ENCODE measurements at places on chromosomes 1 and 21.

DNA sequence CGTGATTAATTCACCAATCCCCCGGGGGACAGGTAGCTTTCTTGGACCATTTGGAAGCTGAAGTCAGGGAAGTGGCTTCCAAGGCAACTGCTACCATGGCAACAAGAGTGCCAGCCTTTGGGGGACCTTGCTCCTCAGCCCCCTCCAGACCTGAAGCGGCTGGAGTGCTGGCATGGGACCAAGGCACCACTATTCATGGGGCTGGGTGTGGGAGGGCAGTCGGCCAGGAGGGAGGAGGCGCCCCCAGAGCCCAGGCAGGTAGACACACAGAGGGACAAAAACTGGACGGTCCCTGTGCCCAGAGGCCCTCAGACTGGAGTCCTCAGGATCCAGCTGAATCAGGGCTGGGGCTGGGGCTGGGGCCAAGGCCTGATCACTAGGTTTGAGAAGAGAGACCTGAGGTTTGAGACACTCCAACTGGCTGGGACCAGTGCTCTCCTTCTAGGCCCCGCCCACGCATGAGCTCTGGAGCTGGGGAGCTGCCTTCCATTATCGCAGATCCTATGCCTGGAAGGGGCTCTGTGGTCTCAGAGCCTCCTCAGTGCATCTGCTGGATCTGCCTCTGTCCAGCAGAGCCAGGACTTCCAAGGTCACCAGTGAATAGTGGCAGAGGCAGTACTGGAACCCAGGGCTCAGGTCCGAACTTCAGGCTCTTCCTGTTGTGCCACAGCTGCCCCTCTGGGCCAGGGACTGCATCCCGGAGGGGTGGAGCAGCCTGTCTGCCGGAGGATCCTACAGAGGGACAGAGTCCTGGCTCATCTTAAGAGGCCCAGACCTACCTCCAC lies 3.3 kb upstream of the KNCN start:
- DNase-seq = no peak

- no peak for DNase-seq
Measured at GRCh38 chr1:248622570-248623001, 12.3 kb downstream of the OR2T11 start.

DNA sequence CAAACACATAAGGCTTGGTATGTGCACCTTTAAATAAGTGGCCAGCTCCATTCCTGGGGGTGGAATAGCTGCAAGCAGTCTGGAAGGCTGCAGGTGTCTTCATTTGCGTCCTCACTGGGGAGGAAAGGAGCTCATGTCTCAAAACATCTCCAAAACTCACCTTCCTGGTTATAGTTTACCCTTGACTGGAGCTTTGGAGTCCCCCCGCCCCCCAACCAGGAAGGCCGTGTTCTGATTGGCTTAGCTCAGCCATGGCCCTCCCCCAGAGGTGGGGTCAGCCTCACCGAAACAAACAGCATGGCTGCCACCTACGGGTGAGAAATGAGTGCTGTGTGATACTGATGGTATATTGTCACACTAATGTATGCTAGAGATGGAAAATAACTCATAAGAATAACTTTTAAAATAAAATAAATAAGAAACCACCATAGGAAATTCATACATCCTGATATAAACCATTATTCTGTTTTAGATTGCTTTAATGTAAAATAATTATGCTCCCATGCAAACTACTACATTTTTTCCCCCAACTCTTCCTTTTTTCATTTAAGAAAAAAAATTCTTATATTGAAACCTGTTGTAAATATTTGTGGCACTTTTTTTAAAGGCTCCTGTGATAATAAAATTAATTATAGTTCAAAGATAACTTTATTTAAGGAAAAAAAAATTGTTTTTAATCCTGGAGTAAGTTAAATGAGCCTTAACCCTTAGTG lies 90.8 kb downstream of the ZP4 start:
- DNase-seq = no peak

GRCh38 chr1:224333939-224334786 lies 4.2 kb upstream of the NVL start:
- DNase-seq = no peak

DNA sequence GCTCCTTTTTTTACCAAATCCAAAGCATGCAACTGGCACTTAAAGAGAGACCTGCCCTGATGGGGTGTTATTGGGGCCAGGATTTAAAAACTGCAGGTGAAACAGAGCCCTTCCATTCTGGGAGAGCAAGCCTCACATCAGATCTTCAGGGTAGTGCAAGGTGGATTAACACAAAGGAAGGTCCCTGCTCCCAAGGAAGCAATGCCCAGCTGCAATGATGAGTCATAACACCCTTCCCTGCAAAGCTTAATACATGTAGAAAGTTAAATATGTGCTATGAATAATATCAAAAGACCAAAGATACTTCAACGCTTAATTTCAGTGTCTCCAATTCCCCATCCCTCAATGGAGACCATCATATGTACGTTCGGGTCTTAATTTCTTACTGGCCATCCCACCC lies 508.0 kb downstream of the OMA1 start:
- DNase-seq = no peak

DNA sequence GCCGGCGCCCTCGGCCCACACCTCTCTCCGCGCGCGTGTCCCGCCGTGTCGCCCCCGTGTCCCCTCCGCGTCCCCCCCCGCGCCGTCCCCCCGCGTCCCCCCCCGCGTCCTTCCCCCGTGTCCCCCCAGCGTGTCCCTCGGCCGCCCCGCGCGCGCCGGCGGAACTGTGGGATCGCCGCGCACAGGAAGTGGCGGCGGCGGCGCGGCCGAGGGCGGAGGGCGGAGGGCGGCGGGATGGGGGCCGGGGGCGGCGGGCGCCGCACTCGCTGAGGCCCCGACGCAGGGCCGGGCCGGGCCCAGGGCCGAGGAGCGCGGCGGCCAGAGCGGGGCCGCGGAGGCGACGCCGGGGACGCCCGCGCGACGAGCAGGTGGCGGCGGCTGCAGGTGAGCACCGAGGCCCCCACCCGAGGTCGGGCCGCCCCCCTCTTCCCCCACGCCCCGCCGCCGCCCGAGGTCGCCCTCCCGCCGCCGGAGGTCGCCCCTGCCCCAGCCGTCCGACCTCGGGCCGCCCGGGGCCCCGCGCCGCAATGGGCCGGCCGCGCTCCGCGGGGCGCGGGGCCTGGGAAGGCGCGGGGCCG lies at the start of gene AGPAT3:
Gene AGPAT3, plus strand, starts transcription at position 262 of the 578 bp plus-strand sequence. CDS start 94,459 bp downstream, outside the sequence.
- DNase-seq = peak; percentile 33

GRCh38 chr1:237199026-237199425 lies 157.0 kb downstream of the RYR2 start:
- DNase-seq = no peak

DNA sequence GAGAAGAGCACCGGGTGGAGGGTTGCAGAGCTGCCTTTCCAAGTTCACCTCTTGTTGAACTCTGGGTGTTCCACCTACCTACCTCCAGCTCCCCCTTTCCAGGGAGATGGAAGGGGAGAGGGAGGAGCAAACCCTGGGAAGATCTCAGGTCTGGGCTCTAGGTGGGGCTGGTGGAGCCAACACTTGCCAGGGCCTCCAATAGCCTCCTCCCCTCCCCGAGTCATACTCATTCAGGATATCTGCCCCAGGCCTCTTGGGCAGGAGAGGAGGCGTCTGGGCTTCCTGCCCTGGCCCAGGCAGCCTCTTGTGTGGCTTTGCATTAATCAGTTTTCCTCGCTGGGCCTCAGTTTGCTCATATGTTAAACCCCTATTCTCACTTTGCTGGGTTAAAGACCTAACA lies 13.4 kb downstream of the RAP1GAP start:
- no peak for DNase-seq

GRCh38 chr1:58500043-58500442 lies 46.5 kb downstream of the OMA1 start:
- no peak for DNase-seq

Data from activated T-helper 1 cell treated with anti-CD3 and anti-CD28 coated beads, Interleukin-12 subunit alpha, Interleukin-12 subunit beta, Interleukin-2, Interleukin-4 antibody, amounts not matched to agents 30 ng/mL and 10 ng/mL and 1 ng/mL, durations not matched to agents 14 hours and 24 hours and 36 hours (primary cell).